ENCODE measurements at places on chromosomes 3 and 15. TPM values are rescaled to one million over a fixed set of nuclear protein-coding genes. Genes with fewer than 3 reads are reported as not detected.

CYP1A2 gene
- not detected for total RNA-seq

PATL2 gene
- 3.0 TPM for total RNA-seq

MORC1 gene
- total RNA-seq: not detected

ASB14 gene
- not detected for total RNA-seq

CA12 gene
- 392 TPM for total RNA-seq

FOXL2NB gene
- total RNA-seq: not detected

CPLX3 gene
- not detected for total RNA-seq

DPPA2 gene
- not detected for total RNA-seq

ADAMTS7 gene
- 0.95 TPM for total RNA-seq

EFCC1 gene
- total RNA-seq: 1.9 TPM

ETV5 gene
- total RNA-seq: not detected

HRG gene
- not detected for total RNA-seq

ST8SIA2 gene
- total RNA-seq: 0.27 TPM

RASL12 gene
- 16.7 TPM for total RNA-seq

USP50 gene
- not detected for total RNA-seq

RHCG gene
- not detected for total RNA-seq

GNB4 gene
- total RNA-seq: 9.6 TPM

NUP210 gene
- total RNA-seq: 13.8 TPM

PKM gene
- 431 TPM for total RNA-seq

RUVBL1 gene
- 16.4 TPM for total RNA-seq

CCDC54 gene
- not detected for total RNA-seq

TUBGCP4 gene
- total RNA-seq: 16.9 TPM

NOX5 gene
- total RNA-seq: not detected

PLAAT1 gene
- not detected for total RNA-seq

Data from transverse colon (tissue), 4 donors.